PC-9 (cell line): ENCODE measurements at places on chromosomes 13 and 19. TPM values are rescaled to one million over a fixed set of nuclear protein-coding genes. Genes with fewer than 3 reads are reported as not detected.

FREM2 gene
- total RNA-seq: 0.53 and 0.65 TPM in 2 replicates

GRCh38 chr19:7933411-7933810, 7.5 kb upstream of the CTXN1 start:
- no peak for DNase-seq

DNA sequence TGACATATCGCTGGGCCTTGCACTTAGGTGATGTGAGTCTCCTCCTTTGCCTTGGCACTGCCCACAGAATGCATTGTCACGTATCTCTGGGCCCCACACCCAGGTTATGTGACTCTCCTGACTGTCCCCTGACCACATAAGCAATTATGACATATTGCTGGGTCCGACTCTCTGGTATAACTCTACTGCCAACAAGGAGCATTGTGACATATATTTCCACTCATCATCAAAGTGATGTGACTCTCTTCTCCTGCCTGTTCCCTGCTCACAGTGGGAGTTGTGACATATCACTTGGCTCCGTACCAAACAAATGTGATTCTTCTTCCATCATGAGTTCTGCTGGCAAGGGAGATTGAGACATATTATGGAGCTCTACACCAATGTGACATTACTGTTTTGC, 15.4 kb upstream of the ZNF681 start:
- no peak for DNase-seq

DNA sequence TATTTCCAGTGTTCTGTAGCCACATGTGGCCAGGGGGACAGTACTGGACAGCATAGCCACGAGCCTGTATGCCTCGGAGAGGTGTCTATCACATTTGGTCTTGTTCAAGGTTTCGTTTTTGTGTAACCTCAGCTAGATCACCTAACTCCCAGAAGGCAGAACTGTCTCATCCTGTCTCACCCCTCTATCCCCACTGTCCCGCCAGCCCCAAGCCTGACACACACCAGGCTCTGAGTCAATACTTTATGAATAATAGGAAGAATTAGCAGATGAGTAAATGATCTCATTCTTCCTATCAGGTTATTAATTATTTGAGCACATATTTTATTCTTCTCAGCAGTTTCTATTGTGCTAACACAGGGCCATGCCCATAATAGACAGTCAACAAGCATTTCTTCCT, 132.2 kb downstream of the NUFIP1 start:
- no peak for DNase-seq

- no peak for DNase-seq
Measured at GRCh38 chr19:31648347-31648746, 299.1 kb upstream of the TSHZ3 start.

DNA sequence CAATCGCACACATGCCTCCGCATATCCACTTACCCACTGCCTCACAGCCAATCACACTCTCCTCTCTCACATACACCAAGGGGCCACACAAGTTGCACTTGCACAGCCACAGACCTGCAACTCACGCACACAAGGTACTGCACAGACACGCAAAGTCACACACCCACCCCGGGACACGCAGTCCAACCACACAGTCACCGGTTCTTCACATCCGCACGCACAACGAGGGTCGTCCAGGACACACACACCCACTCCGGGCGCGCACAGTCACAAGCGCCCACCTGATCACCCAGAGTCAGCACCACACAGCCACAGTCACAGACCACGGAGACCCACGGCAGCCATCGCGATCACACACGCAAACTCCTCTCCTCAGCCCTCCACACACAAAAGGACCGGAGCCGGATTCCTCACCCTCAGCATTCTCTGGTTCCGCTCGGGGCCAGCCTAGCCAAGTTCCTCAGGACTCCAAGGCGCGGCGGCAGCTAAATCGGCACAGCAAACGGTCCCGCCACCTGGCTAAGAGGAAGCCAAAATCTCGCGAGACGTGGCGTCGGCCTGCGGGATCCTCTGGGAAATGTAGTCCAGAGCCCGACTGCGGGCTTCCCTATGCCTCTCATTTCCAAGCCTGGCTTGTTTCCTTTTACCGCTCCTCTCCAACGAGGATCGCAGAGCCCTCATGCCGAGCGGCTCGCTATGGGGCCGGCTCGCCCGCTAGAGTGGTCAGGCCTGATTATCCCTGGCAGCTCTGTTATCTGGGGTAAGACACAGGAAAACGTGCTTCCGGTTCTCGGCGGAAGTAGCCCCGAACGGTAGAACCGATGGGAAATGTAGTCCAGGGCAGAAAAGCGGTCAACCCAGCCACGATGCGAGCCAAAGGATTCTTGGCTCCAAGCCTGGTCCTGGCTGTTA, at the start of gene ZNF850:
Gene ZNF850, minus strand, starts transcription at position 497 of the 912 bp plus-strand sequence. CDS start 10,201 bp downstream, outside the sequence.
- DNase-seq: peak; percentile 86
